ENCODE measurements at places on chromosomes 6 and 20.

GRCh38 chr6:150603176-150603575 lies 3.5 kb downstream of the PLEKHG1 start:
- no peak for DNase-seq

DNA sequence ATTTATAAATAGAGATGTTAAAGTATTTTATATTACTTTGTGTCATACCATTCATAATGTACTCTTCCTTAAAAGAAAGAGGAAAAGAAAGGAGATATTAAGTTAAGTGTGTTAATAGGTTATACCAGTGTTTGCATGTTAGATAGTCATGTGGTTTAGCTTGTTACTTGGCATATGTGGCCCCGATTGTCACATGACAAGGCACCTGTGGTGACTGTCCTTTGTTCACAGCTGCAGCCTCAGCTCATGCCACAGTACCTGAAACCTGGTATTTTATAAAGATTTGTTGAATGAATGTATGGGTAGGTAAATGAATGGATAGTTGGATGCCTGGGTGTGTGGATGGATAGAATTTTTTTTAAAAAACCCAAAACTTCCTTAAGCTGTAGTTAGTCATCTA lies 306.1 kb upstream of the FLRT3 start:
- DNase-seq = no peak

GRCh38 chr20:24559114-24559732 lies 89.8 kb downstream of the SYNDIG1 start:
- DNase-seq = no peak

GRCh38 chr6:28212510-28213212 lies 12.4 kb upstream of the ZSCAN9 start:
- peak; percentile 75 for DNase-seq

DNA sequence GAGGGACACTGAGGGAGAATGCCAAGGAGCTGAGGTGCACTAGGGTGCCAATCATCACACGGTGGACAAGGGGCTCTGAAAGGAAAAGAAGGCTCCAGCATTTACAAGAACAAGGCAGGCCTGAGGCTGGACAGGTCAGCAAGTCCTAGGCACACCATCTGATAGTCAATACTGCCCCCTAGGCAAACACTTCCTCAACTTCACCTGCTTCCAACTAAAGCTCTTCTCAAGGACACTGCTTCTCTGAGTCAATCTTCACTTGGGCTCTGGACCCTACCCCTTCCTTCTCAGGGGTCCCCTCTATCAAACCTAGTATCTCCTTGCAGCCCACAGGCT lies 37.7 kb upstream of the SLC4A11 start:
- no peak for DNase-seq
